ENCODE measurements at places on chromosomes 7 and 10.

DNA sequence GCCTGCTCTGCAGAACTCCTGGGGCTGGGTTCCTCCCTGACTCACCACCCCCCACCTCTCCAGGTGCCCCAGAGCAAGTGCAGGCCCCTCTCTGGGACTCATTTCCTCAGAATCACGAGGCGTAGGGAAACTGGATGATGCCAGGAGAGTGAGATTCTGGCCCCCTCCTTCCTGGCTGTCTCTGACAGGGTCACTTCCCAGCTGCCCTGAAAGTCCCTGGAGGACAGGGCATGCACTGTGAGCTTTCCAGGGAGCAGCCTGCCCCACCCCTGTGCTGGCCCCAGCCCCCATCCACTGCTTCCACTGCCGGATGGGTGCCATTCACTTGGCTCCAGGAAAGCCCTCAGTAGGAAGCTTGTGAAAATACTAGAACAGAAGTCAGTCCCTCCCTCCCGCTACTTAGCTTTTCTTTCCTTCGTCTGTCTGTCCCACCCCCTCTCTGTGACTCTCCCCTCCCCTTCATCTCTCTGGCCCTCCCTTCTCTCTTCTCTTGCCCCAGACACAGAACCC lies 10.4 kb downstream of the TACR2 start:
- no peak for DNase-seq

DNA sequence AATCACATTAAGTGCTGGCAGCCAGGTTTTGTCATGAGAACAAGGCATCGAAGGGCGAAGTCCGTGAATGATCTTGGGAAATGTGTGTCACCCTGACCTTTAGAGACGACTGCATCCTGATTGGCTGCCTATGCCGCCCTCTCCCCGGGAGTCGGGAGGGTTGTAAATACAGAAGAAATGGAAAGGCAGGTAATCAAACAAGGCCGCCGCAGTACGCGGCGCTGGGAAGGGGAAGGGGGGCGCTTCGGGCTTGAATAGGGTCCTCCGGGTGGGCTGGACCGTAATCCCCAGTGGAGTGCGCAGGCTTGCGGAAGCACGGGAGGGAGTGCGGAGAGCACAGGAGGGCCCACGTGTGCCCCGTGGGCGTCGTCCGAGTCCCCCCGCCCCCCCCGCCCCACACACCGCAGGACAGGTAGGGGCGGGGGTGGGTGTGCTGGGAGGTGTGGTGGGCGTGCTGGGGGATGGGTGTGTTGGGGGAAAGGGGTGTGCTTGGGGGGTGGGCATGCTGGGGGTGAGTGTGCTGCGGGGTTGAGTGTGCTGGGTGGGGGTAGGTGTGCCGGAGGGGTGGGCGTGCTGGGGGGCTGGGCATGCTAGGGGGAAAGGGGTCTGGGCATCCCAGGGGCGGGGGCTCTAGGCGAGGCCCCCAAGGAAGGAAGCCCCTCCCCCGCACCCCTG lies 169.4 kb downstream of the ARHGAP12 start:
- peak; percentile 55 for DNase-seq

- no peak for DNase-seq
Observed at GRCh38 chr10:14653271-14654161, 121.2 kb downstream of the FAM107B start.

- no peak for DNase-seq
Observed at GRCh38 chr10:49208996-49209395, 20.8 kb upstream of the TMEM273 start.

GRCh38 chr7:45574416-45574668 lies 174 bp downstream of the ADCY1 start:
- no peak for DNase-seq

DNA sequence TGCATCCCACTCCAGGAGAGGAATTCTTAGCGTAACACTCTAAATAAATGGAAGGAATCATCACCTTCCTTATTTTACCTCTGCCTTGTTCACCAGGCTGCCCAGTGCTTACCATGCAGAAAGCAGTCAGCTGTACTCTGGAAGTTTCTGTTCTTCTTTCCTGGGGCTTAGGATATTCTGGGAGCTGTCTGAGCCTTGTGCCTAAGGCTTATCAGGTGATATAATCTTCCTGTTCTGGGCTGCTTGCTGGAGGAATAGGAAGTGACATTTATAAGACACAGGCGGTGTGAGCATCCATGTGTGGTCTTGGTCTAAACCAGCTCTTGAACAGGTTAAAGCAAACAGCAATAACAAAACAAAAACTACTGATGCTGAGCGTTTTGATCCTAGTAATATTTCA lies 13.5 kb downstream of the KCTD7 start:
- no peak for DNase-seq

GRCh38 chr10:102654566-102654965 lies 10.3 kb downstream of the TRIM8 start:
- no peak for DNase-seq

- no peak for DNase-seq
Observed at GRCh38 chr7:200704-201103, 8.3 kb downstream of the FAM20C start.

GRCh38 chr10:30598105-30598776 lies 31.3 kb downstream of the LYZL2 start:
- DNase-seq, result no peak

DNA sequence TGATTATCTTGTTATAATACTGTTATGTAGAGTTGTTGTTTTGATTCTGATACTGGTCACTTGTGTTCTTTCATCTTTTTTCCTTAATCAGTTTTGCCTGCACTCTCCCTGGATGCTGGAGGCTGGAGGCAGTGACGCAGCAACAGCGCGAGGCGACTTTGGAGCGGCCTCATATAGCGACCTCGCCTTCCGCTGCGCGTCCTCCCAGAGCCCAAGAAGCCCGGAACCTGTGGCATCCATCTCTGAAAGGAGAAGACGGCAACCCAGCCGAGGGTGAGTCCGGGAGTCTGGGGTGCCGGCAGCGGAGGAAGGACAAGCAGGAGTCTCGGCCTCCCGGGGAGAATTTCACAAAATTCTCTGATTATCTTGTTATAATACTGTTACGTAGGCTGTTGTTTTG lies 161.2 kb downstream of the ZNF33B start:
- no peak for DNase-seq
